ENCODE measurements at places on chromosomes 6 and 20.
A peak's percentile ranks its signal among the peaks of the same experiment; 100 is the strongest.

DNA sequence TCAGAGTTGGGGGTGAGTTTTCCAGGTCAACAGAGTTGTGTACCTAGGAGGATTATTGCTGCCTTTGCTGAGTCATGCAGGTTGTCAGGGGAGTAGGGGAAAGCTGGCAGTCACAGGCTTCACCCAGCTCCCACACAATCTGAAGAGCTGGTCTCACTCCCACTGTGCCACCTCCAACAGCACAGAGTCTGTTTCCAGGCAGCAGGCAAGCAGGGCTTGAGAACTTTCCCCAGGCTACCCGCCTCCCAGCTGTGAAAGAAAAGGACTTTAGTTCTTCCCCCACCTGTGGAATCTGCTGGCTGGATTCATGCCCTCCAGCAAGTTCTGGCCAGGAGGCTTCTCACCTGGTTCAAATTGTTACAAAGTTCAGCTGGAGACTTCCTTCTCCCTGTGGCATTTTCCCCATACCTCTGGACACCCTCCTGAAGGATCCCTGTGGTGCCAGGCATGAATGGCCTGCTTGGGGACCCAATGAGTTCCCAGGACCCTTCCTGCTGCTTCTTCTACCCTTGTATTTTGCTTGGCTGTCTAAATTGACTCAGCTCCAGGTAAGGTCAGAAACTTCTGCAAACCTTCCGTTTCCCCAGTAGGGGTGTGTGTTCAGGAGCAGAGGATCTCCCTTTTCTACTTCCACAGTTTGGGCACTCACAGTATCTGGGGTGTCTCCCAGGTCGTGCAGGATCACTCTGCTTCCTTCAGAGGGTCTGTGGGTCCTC, 378.1 kb upstream of the MAN1A1 start:
- DNase-seq, result no peak

- DNase-seq, result no peak
These were observed 245.7 kb downstream of the RNF144B start for GRCh38 chr6:18632670-18633410.

- no peak for DNase-seq
These were observed 7.0 kb downstream of the SYNGAP1 start for GRCh38 chr6:33426590-33427511.

- peak; percentile 22 for DNase-seq
These were observed 28.4 kb downstream of the COL19A1 start for GRCh38 chr6:69894578-69895347.

- DNase-seq, result no peak
These were observed 66.0 kb downstream of the RNF182 start for GRCh38 chr6:13990796-13991195.

- DNase-seq, result no peak
These were observed 222.1 kb upstream of the DEFB112 start for GRCh38 chr6:50271817-50272216.

- no peak for DNase-seq
These were observed 152.0 kb upstream of the ECI2 start for GRCh38 chr6:4287372-4287771.

DNA sequence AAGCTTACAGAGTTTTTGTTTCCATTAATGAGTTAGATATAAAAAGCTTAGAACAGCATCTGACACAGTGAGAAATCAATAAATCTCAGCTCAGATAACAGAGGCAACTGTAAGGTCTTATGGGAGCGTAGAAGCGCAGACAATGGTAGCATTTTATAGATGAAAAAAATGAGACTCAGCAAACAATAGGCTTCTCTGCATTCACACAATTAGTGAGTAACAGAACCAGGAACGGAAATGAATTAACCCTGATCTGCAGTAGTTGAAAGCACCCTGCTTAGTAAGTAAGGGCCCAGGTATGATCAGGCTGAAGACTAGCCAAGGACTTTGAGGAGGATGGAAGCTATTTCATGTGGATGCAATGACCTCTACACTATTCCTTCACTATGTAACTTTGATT, 147.2 kb upstream of the EYA4 start:
- DNase-seq, result peak; percentile 61

GRCh38 chr6:119277052-119277451, 72.5 kb downstream of the MAN1A1 start:
- no peak for DNase-seq

- peak; percentile 73 for DNase-seq
These were observed 11.5 kb upstream of the CDKN1A start for GRCh38 chr6:36666826-36667591.

- DNase-seq, result no peak
These were observed 17.4 kb downstream of the SLCO4A1 start for GRCh38 chr20:62659488-62660239.

DNA sequence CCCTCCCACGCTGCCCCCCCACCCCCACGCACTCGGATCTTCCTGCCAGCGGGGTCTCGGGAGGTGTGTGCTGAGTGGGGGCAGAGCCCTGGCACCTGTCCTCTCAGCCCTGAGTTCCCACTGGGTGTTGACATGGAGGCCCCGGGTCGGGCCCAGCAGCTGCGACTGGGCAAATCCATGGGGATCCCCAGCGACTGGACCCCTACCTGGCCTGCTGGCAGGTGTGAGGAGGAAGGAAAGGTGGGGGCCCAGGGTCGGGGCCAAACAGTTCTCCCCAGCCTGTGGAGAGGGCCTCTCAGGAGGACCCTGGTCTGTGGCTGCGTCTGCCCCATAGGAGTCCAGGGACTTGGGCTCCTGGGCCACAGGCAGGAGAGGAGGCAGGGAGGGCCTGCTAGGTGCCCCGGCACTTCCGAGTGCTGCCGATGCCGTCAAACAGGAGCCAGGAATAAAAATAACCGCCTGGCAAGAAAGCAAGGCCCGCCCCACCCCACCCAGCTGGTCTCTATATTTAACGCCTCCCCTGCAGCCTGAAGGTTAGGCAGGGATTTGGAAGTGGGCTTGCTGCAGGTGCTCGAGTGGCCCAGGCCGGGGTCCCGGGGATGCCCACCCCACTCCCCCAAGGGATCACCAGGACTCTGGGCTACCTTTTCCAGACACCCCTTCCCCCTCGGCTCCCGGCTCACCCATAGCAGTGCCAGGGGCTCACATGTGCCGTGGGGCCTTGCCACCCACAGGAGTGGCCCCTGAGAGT, 1.4 kb upstream of the EEF1A2 start:
- no peak for DNase-seq

GRCh38 chr6:125738276-125738675, 11.2 kb upstream of the HEY2 start:
- no peak for DNase-seq

DNA sequence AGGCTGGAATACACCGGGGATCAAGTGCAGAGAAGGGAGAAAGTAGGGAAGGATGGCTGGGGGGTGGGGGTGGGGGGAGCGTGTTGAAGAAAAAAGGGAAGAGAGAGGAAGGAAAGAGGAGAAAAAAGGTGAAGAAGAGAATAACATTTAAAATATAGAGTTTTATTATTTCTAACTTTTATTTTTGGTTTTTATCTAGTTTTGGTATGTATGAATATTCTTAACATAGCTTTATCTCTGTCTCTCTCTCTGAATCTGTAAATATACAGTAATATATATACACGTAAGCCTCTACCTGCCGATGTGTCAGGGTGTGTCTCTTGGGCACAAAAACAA, 30.0 kb downstream of the HLA-F start:
- no peak for DNase-seq

DNA sequence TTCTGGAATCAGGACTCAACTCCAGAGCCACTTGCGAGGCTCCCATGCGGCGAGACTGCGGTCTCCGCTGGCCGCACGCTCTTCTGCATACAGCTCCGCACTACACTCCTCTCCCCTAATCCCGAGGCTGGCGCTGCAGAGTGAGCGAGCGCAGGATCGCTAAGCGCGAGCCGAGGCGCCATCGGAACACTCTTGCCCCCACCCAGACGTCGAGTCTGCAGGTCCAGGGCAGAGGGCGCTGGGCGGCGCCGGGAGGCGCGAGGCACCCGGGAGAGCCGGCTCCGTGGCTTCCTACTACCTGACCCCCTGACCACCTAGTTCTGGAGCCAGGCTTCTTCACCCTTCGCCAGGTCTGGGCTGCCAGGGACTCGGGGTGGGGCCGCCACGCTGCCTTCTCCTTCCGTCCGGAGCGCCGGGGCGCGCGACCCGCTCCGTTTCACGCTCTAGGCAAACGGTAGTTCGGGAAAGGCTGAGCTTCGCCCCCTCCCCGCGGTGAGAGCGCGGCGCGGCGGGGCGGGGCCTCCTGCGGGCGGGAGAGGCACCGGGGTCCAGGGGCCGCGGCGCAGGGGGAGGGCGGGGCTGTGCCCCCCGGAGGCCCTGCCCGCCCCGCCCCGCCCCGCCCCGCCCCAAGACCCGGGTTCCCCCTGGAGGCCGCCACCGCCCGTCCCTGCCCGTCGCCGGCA, 5.4 kb upstream of the TUBB2A start:
- peak; percentile 61 for DNase-seq

GRCh38 chr20:15362849-15363248, 1025.4 kb upstream of the FLRT3 start:
- peak; percentile 81 for DNase-seq

- DNase-seq, result no peak
These were observed 206.7 kb downstream of the CLIC5 start for GRCh38 chr6:45808917-45809316.

GRCh38 chr6:53792016-53792415, 2.8 kb upstream of the LRRC1 start:
- DNase-seq, result no peak

DNA sequence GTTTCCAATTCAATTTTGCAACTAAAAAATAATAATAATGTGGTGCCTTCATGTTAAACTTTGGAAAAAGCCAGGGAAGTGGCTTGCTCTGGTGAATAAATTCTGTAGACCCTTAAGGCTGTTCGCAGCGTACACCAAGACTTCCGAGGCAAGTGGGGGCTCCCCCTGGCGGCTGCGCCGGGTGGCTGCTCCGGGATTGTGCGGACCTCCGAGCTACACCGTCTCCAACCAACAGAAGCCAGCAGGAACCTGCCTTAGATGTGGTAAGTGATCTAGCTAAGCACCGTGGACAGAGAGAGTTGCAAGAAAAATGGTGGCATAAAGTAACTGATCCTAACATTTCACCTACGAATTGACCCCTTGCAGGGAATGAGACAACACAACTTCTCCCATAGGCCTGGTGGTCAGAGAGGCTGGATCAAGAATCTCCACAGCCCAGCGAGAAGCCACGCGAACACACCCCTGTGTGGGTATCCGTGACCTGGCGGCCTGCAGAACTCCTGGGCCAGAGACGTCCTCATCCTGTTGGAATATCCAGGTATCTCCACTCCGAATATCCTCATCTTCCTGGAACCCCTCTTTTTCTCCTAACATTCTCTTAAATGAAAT, 69.6 kb downstream of the TBXT start:
- DNase-seq, result no peak

GRCh38 chr6:52759085-52759484, 4.2 kb downstream of the GSTA2 start:
- DNase-seq, result no peak

DNA sequence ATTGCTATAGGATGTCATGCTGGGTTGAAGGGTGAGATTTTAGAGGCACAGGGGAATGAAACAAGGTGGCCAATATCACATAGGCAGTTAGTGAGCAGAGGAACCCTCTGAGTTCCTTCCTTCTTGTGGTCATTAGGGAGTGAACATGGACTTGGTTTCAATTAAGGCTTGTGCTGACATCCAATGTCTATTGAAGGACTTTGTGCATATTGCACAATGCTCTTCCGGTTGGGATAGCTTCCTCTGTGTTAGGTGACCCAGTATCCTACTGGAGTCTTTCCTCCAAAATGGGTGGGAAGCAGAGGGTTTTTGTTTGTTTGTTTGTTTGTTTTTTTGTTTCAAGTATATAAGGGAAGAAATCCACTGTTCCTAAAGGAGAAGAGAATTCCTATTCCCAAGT, 98.5 kb downstream of the HDGFL1 start:
- DNase-seq, result no peak

- DNase-seq, result peak; percentile 36
These were observed 19.3 kb downstream of the PLCB1 start for GRCh38 chr20:8151372-8151771.

GRCh38 chr6:21406316-21406715, 187.2 kb upstream of the SOX4 start:
- no peak for DNase-seq

GRCh38 chr6:17987697-17988421, 424 bp upstream of the KIF13A start:
- DNase-seq, result peak; percentile 50

- DNase-seq, result no peak
These were observed 55.1 kb upstream of the LAMA2 start for GRCh38 chr6:128827675-128828464.

DNA sequence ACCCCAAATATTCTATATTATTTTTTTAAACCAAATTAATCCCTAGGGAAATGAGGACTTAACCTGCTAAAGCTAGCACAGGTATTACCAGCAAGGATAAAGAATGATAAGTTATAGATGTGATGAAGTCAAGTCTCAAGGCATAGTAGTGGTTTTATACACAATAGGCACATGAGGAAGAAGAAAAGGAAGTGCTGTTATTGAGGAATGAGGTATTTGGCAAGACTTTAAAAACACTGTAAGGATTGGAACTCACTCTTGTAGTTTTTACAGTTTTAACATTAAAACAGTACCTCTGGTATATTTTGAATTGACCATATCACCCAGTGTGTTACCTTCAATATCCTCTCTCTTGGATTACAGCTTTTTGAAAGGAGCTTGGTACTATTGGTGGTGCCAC, 54.6 kb downstream of the PHF3 start:
- DNase-seq, result no peak

GRCh38 chr6:98590997-98591396, 243.4 kb upstream of the POU3F2 start:
- peak; percentile 37 for DNase-seq

DNA sequence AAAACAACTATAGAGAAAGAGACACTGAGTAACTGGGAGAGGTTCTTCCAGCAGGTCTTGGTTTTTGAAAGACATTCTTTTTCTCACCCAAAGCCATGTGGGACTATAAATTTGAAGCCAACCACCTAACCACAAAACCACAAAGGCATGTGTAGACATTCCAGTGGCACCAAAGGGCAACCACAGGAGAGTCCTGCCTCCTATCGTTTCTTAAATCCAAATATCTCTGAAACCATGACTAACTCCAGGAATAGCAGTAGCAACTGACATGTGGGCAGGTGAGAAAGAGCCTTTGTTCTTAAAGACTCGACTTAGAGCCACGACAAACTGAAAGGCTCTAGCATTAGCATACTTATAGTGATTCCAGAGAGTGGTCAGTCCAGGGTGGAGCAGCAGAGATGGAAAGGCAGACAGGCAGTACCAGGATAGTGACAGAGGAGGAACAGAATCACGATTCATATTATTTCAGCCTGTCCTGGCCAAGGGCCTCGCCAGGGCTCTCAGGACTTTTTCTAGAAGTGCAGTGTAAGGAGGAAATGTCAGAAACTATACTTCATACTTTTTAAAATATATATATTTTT, 9.4 kb upstream of the COL9A1 start:
- no peak for DNase-seq

GRCh38 chr20:21358737-21359136, 38.6 kb downstream of the NKX2-4 start:
- no peak for DNase-seq

- no peak for DNase-seq
These were observed 149.5 kb upstream of the RPS6KA2 start for GRCh38 chr6:166776571-166776970.

- no peak for DNase-seq
These were observed 54.3 kb upstream of the STX16 start for GRCh38 chr20:58596750-58597248.

GRCh38 chr6:36113703-36114102, 16.6 kb upstream of the MAPK13 start:
- DNase-seq, result no peak
